AG04449 (cell line): ENCODE measurements at places on chromosomes 12 and 14.

DNA sequence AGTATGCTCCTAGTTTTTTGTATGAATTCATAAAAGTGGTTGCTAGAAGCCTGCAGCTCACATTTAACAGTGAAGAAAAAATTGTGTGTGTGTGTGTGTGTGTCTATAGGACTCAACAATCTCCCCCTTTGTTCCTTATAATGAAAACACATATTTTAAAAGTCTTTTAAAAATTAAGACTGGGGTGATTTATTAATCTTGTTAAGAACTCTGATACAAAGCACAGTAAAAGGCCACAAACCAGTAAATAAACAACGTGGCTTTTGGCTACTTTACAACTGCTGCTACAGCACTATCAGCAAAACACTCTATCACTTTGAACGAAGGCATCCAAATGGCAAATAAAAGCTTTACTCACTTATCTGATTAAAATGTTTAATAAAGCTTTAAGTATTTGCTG lies 594 bp upstream of the VCPKMT start:
- DNase-seq = no peak

DNA sequence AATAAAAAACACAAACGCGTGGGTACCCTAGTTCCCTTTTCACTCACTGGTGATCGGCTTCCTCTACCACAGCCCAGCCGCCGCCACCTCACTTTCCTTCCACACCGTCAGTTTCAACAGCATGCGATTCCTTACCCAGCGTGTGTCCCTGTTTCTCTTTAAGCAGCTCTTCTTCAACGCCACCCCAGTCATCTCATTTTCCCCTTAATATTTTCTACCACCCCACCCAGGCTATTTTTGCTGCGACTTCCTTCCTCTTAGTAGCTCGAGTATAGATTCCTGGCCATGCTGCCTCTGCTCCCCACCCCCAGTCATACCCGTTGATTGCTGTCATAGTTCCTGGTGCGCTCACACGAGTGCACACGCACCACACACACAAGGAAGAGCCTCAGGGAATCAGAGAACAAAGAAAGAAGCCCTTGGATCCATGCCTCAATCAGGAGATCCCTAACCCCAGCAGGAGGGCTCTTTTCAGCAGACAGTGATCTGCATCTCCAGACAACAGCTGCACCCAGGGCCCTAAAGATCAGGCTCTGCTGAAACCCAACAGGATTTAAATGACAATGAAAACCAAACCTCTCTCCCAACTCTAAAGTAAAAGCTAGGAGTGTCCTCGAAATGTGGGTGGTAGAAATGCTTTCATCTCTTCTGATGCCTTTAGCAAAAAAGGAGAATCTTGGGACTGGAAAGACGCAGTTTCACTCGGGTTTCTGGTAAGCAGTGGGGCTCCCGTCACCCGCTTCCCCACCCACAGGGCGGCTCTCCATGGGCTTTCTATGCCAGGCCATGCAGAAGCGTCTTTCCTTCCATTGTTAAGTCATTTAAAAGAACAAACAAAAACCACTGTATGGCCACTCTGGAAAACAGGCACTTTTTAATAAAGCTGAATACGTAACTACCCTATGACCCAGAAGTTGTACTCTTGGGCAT lies 23.8 kb downstream of the VPS37B start:
- DNase-seq = no peak

DNA sequence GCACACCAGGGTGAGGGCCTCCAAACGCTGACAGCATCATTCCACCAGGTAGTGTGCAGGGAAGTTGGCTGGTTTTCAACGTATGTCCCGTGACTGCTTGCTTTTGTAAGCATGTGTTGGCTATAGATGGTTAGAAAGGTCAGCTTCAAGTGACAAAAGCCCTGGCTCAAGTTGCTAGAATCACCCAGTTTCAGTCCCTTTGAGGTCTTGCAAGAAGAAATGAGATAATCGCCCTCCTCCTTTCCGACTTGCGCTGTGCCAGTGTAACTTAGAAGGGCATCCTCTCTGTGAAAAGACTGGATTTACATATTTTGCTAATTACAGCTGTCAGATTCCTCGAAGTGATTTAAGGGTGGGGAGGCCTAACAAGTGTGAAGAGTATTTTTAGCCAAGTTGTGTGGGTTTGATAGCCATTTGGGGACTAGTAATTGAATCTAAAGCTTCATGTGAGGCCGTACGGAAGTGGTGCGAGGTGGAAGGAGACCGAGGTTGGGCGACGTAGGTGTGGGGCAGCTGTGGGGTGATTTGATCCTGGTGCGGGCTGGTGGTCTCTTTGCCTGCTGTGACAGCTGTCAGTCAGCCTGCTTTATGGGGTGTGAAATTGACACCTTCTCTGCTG lies 94.7 kb downstream of the CHST11 start:
- no peak for DNase-seq

- no peak for DNase-seq
Observed at GRCh38 chr14:84064316-84065125, 1465.4 kb upstream of the FLRT2 start.

GRCh38 chr14:106051796-106052195 lies 525.4 kb downstream of the TMEM121 start:
- no peak for DNase-seq
